ENCODE measurements at places on chromosomes 1 and 21. TPM values are rescaled to one million over a fixed set of nuclear protein-coding genes. Genes with fewer than 3 reads are reported as not detected.

DNA sequence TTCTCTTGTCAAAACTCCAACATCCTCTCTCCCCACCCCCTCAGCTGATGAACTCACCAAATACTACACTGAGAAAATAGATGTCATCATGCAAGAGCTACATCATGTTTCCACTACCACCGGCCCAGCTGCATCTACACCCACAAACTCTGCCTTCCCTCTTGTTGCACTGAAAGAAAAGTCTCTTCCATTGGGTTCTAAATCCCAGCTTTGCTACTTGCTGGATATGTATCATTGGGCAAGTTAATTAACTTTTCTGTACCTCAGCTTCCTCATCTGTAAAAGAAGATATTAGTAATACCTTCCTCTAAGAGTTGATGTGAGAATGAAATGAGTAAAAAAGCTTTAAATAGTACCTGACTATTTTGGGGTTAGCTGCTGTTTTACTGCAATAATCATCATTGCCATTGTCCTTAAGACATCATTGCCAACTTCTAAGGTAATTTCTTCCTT lies 108.6 kb downstream of the OLFML2B start:
- no peak for DNase-seq

- DNase-seq, result no peak
Measured at GRCh38 chr1:44625348-44625747, 48.9 kb downstream of the TMEM53 start.

DNA sequence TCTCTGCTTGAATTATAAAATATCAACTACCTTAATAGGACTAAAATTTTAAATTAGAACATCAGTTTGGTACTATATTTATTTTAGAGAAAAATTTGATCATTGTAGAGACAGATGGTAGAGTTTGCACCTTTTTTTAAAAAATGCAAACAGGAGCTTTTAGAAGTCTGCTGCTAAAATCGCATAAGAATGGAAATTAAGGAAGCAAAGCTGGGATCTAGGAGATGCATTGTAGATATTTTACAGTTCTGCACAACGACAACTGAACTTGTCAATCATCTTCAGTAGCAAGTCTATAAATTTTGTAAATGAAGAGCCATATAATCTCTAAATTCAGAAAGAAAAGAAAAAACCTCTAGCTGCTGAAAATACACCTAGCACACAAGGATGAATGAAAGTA lies 185.6 kb upstream of the KCNK2 start:
- DNase-seq, result no peak

DNA sequence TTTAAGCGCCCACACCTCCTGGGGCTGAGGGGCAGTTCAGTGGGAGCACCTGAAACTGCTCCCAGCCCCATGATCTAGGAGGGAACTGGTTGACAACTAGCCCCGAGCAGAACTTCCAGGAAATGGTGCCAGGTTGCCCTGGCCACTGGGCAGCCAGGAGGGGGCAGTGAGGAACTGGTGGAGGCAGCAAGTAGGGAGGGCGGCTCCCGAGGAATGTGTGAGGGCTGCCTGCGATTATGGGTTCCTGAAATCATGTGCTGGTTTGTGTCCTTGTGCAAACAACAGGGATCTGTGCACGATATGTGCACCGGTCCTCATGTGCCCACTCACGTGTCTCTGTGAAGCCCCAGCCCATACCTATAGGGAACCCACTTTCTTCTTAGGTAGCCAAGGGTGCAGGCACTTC lies 9.9 kb downstream of the GPR3 start:
- DNase-seq, result peak; percentile 70

DNA sequence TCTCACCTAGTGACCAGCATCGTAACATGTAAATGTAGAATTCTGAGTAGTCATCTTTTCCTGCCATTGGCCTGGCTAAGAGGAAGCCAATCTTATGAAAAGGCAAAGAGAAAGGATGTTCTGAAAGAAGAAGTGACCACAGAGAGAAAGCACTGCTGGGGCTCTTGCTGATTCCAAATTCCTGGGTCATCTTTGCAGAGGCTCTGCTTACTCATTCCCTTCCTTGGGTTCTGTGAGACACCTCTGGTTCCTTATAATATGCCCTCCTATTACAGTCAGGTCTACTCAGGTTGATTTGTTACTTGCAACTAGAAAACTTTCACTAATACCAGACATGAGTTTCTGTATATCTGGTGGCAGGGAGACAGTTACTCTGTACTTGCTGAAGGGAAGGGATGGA lies 198.8 kb upstream of the C8B start:
- no peak for DNase-seq

GRCh38 chr1:200452850-200453552 lies 43.2 kb upstream of the ZNF281 start:
- no peak for DNase-seq

DNA sequence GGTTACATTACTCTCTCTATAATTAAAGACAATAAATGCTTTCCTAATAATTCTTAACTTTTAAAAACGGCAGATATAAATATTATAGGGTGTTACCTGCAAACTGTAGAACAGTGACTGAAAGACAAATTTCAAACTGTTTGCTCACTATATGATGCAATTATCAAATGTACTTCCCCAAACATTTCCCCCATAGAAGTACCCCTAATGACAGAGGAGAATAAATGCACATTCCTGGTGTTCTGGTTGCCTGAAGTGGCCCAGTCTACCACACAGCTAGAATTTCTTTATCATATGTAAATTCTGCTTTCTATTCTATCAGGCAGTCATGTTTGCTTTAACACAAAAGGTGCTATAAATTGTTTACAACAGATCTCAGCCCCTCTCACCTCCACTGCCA lies 70.4 kb downstream of the VAV3 start:
- no peak for DNase-seq

- DNase-seq, result no peak
Measured at GRCh38 chr1:113388621-113389358, 1.5 kb upstream of the MAGI3 start.

GRCh38 chr1:85148524-85149250 lies 52.1 kb downstream of the SYDE2 start:
- no peak for DNase-seq

DNA sequence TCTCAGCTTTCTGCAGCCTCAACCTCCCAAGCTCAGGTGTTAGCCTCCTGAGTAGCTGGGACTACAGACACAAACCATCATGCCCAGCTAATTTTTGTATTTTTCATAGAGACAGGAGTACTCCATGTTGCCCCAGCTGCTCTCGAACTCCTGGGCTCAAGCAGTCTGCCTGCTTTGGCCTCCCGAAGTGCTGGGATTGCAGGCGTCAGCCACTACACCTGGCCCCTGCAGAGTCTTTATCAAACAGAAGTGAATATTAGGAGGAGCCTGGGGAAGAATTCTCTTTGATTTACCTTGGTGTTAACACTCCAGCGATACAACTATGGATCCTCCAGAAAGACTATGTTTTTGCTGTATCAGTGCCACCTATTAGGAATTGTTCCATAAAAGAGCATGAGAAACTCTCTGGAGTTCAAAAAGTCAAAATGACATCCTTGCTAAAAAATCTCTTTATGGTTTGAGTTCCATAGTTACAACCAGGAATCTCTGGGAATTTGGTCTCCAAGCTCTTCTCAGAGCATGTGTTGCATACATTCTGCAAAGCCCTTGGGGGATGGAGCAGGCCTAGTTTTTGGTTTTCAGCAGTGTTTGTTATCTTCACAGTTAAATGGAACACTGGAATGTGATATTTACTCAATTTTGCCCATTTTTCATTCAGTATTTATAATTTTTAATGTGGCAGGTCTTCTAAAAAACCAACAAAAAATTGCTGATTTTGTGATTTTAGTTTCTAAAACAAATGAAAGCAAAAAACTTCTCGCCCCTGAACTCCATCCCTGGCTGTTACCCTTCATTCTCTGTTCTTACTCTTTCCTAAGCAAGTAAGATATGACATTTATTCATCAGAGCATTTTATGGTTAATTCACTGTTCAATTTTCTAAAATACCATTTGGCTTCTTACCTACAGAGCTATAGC lies 77.3 kb downstream of the OLFML2B start:
- peak; percentile 61 for DNase-seq

GRCh38 chr1:85708829-85709227 lies 595 bp upstream of the ZNHIT6 start:
- peak; percentile 5 for DNase-seq

GRCh38 chr1:94622757-94623156 lies 81.2 kb upstream of the F3 start:
- no peak for DNase-seq

Gene S100A7A
- total RNA-seq, result not detected

Gene CELA3B
- total RNA-seq, result not detected
